ENCODE measurements at places on chromosomes 16 and 17.

DNA sequence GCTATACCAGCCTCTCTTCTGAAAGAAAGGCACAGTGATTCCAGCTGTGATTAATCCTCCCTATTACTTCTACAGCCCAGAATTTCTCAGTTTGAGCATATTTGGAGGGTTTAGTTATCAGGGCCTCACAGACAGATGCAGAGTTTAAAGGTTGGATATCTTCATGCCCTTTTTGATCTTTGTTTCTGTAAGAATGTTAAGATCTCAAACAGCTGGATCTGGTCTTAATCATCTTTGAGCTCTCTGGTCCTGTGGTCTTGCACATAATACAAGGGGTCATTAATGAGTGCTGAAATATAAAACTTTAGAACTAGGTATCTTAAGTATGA lies 9.1 kb upstream of the ARL2BP start:
- no peak for DNase-seq

DNA sequence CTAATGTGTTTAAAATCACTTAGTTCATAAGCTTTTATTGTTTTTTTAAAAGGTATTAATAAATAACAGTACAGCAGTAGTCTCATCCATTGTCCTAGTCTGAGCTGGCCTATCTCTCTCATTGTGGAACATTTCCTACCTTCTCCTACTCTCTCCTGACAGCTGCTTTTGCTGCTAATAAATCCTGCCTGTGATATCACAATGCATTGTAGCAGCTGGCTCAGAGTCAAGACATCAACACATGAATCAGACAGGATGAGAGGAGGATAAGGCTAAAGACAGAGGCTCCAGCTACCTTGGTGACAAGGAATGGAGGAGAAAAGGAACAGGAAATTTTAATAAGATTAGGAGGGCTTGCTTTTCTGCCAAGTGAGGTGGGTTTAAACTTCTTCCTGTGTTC lies 626.1 kb downstream of the HS3ST4 start:
- DNase-seq, result no peak

- no peak for DNase-seq
Observed at GRCh38 chr16:10312784-10313724, 72.8 kb upstream of the ATF7IP2 start.

DNA sequence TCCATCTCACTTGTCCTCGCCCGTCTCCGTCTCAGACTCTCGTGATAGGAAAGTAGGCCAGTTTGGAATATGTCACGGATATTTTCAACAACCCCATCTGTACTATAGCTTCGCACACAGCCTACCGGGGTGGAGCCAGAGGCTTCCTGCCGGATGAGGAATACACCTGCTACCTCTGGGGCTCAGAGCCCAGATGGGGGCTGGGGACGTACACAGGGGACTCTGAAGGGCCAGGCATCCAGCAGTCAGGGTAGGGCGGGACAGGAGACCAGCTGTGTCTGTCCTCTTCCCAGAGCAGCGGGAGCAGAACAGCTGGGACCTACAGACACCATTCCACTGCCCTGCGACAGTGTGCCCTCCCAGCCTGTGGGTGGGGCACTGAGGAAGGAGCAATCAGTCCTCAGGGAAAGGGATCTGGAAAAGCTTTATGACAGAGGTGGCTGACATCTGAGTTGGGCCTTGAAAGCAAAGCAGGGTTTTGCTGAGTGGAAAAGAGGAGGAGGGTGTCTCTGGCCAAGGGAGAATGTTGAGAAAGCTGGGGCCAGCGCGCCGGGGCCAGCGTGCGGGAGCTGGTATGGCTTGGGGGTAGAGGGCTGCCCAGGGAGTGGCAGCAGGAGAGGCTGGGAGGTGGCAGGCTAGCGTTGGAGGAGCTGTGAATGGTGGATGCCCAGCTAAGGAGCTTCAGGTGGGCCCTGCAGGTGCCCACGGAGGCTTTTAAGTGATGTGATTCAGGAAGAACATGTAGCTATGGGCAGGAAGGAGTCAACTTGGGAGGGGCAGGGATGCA lies 11.5 kb upstream of the SRCIN1 start:
- peak; percentile 47 for DNase-seq

DNA sequence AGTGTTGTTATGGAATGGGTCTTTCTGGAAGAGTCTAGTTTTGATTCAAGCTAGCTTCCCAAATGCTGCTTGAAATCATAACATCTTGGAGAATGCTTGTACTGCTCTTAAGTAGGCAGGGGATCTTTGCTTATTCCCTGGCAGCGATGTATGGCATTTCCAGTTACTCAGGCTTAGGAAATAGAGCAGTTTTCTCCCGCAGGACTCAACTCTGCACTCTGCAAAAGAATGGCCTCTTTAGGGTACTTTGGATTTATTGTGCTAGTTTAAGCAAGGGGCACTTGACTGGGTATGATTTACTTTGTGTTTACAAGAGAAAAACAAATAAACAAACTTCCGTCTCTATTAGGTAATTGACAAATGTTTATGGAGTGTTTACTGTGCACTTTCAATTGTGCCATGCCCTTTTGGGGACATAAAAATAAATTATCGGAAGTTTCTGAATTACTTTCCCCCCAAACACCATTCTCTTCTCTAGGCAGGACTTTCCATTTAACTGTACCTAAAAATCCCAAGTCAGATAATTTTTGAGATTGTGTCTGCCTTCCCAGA lies 164.0 kb downstream of the MAP2K6 start:
- DNase-seq, result no peak

GRCh38 chr17:45042346-45043120 lies 8.9 kb downstream of the DCAKD start:
- DNase-seq, result no peak

- no peak for DNase-seq
Observed at GRCh38 chr17:8964801-8965393, 610 bp downstream of the PIK3R5 start.

GRCh38 chr16:10949424-10949970 lies 5.1 kb downstream of the CLEC16A start:
- no peak for DNase-seq

GRCh38 chr17:81324851-81325713 lies 30.0 kb upstream of the SLC38A10 start:
- no peak for DNase-seq

GRCh38 chr16:73069581-73070262 lies 21.8 kb upstream of the ZFHX3 start:
- DNase-seq, result no peak

DNA sequence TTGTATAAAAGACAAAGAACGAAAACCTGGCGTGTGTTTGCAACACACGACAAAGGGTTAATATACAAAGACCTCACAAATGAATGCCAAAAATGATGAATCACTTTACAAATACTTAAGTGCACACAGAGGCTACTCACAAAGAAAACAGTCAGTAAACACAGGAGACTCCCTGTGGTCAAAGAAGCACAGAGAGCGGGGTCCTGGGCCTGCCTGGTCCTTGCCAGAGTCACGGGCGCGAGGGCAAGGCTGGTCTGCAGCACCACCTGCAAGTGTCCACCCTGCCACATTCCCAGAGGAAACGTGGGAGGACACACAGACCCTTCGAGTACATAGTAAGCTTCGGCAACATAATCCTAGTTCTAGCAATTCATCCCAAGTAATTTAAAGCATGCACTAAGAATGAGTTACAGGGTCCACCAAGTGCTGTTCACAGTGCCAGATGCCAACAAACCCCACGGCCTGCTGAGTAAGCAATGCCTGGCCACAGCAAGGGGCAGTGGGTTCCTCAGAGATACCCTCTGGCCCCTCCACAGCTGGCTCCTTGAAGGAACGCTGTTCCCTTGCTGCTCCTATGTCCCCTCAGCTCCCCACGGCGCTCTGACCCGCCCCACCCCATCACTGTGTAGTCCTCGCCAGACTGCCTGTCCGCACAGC lies 24.6 kb upstream of the FAAP100 start:
- DNase-seq, result peak; percentile 26

GRCh38 chr16:85793662-85794298 lies 5.6 kb downstream of the EMC8 start:
- no peak for DNase-seq

GRCh38 chr17:67289181-67289876 lies 44.3 kb upstream of the HELZ start:
- no peak for DNase-seq

DNA sequence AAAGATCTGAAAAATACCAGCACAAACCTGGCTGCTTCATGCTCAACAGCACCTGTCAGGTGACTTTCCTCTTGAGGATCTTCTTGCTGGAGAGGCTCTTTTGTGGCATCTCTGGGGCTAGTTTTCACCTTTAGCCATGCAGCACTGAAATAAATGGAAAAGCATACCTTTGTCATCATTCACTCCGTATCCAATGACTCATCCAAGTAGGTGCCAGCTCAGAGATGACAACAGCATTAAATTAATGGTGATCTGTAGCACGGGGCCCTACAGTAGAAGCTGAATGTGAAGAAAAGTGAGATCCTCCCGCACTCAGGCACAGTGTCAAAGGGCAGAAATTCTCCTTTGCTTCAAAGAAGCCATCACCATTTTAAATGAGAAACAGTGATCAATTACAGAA lies 32.2 kb downstream of the KIAA0753 start:
- DNase-seq, result no peak

DNA sequence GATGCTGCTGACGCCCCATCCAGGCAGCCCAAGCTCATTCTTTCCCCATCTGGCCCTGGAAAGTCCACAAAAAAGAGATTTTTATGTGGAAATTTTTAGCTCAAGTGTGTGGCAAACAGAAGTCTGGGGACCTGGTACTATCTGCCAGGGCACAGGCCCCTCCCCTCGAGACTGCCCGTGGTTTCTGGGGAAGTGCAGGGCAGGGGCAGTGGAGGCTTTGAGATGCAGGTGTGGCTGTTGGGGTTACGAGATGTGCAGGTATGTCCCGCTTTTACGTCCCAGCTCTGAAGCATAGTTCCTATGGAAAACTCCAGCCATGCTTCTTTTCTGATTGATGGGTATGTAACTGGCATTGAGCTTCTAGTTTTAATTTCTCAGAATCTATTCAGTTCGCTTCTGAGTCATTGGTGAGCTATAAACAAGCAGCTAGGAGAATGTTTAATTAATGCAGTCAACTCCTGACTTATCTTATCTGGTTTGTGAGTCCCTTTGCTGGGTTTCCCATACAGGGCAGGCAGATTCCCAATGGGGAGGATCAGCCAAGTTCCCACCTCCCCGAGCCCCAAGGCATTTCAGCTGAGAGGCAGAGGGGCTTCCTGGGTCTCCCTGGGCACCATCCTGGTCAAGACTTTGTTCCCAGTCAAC lies 16.2 kb downstream of the TBX4 start:
- DNase-seq, result no peak

GRCh38 chr16:86713021-86713631 lies 134.8 kb downstream of the FOXL1 start:
- DNase-seq, result no peak

DNA sequence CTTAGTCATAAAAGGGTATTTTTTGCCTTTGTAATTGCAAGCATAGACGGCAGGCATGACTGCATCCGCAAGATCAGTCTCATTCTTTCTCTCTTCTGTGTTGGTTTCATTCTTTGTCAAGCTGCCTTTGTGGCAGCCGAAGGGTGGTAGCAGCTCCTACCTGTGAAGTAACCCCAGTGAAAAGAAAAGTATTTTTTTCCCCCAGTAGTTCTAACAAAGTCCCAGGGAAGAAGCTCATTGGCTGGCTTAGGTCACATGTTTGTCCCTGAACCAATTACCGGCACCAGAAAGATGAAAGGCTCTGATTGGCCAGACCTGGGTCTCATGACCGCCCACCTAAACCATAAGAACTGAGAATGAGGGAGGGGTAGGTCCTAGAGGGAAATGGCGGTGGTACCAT lies 110.7 kb downstream of the RAP1GAP2 start:
- no peak for DNase-seq

DNA sequence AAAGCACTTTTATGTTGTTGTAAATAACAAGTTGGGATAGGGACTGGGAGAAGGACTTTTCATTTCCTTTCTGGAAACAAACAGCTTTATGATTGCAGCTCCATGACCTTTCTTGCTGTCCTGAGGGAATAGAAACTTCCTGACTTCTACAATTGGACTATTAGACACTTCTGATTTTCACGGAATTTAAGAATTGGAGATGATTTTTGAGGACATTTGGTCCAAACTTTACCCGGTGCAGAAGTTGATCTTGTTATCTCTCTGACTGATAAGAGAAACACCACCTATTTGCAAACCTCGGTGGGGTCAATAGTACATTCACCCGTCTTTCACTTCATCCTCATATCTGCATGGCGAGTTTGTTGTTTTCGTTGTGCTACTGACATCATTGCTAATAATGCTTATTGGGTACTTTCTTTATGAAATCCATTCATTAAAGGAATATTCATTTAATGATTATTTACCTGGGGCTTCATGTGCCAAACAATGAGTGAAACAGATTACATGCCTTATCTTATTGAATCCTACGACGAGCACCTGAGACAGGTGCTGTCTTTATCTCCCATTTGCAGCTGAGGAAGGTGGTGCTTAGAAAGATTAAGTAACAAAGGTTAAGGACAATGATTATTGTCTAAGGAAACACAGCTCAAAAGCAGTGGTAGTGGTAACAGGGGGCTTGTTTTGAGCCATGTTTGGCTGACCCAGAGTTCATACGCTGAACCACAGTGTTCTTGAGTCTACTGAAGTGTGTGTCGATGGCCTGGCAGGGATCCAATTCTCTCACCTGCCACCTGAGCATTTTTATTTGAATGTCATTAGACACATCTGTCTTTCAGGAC lies 176.9 kb upstream of the FAM20A start:
- DNase-seq, result no peak

DNA sequence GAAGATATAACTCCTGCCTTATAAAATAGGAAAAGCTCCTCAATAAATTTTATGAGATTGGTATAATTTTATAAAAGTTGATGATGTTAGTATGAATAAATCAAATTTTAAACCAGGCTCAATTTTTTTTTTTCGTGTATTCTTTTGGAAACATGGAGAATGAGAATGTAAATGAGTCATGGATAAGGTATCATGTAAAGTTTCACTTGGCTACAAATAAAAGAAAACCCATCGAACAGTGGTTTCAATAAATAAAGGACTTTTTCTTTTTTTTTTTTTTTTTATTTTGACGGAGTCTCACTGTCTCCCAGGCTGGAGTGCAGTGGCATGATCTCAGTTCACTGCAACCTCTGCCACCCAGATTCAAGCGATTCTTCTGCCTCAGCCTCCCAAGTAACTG lies 67.3 kb downstream of the PHKB start:
- DNase-seq, result no peak

GRCh38 chr17:64682261-64683181 lies 20.4 kb upstream of the SMURF2 start:
- DNase-seq, result no peak

DNA sequence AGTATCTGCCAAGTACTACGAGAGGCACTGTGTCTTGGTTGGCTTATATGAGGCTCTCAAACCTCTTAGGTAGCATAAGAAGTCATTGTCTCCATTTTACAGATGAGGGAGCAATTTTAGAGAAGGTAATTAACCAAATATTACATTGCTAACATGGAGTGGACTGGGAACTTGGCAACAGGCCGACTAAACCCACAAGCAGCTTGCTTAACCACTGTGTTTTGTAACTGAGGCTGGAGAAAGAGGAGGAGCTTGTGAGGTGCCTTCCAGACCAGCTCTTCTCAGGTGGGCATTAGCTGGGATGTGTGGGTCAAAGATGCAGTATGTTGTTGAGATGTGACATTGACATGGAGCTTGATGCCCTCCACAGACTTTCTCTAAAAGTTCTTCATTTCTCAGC lies 835.6 kb upstream of the RBFOX1 start:
- DNase-seq, result no peak

- DNase-seq, result no peak
Observed at GRCh38 chr16:11298143-11298900, 17.2 kb upstream of the PRM1 start.

- no peak for DNase-seq
Observed at GRCh38 chr16:13545271-13545670, 374.7 kb upstream of the ERCC4 start.

Measured in HT-29 (cell line).